ENCODE measurements at places on chromosomes 2 and 18. TPM values are rescaled to one million over a fixed set of nuclear protein-coding genes. Genes with fewer than 3 reads are reported as not detected.
A peak's percentile ranks its signal among the peaks of the same experiment; 100 is the strongest.

The SCN2A gene
- total RNA-seq = 18.5 TPM

The STARD6 gene
- total RNA-seq = not detected

The CLEC4F gene
- total RNA-seq = not detected

The C1D gene
- total RNA-seq = 43.0 TPM

The OTOS gene
- not detected for total RNA-seq

The MC2R gene
- total RNA-seq = not detected

The GKN1 gene
- total RNA-seq = not detected

The CENPA gene
- not detected for total RNA-seq

The ICOS gene
- not detected for total RNA-seq

DNA sequence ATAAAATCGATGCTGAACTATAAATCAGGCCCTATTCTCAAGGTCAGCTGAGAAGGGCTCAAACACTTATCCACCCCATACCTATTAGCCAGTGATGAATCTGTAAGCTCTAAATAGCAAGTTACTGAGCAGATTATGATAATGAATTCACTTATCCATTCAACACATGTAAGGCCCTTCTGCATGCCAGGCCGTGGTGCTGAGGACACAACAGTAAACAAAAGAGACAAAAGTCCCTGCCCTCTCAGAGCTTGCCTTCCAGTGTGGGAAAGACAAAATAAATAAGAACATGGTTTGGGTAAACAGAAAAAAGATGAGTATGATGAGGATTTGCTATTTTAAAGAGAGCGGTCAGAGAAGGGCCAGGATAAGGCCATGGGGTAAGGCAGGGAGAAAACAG lies 11.7 kb downstream of the TTC32 start:
- no peak for DNase-seq

GRCh38 chr2:173117678-173118077 lies 42.0 kb downstream of the MAP3K20 start:
- DNase-seq = no peak

DNA sequence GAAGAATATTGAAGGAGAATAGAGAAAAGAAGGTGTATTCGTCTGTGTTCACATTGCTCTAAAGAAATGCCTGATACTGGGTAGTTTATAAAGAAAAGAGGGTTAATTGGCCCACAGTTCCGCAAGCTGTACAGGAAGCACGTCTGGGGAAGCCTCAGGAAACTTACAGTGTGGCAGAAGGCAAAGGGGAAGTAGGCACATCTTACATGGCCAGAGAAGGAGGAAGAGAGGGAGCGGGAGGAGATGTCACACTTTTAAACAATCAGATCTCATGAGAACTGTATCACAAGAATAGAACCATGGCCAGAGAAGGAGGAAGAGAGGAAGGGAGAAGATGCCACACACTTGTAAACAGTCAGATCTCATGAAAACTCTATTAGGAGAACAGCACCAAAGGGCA lies 159.6 kb upstream of the TPO start:
- DNase-seq = no peak

- peak; percentile 62 for DNase-seq
These were observed 384.5 kb downstream of the MTX2 start for GRCh38 chr2:176653479-176654443.

GRCh38 chr18:27428716-27429475 lies 243.8 kb upstream of the CHST9 start:
- no peak for DNase-seq

DNA sequence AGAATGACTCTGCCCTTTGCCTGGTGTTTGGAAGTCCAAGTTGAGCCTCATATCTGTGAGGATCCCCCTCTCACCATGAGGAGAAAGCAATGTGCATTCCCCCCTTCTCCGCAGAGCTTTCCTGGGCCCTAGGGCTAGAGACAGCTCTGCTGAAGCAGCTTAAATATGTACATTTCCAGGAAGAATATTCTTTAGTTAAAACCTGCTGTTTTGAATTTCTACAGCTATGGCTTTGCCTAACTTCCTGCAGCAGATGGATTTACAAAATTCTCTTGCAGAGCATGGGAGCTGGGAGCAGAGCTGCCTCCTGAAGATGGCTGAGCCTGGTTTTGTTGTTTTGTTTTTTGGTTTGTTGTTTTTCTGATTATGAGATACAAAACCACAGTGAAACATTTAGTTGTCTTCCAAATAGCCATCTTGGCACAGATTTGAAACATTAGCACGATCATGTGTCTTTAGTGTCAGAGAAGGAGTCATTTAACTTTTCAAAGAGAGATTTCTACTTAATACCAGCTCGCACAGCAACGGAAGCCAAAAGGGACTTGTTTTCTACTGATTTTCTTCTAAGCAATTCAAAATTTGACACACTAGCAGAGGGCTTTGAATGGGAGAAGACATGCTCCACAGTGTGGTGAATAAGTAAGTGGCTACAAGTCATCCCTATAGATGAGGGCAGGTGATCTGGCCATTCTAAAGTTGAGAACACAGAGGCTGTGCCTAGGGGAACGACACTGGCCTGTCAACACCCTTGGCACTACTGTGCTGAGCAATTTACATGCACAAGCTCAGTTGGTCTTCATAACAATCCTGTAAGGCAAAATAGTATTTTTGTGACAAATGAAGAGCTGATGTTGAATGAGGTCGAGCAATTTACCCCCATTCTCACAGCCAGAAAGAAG lies 222.6 kb downstream of the MREG start:
- DNase-seq = no peak

DNA sequence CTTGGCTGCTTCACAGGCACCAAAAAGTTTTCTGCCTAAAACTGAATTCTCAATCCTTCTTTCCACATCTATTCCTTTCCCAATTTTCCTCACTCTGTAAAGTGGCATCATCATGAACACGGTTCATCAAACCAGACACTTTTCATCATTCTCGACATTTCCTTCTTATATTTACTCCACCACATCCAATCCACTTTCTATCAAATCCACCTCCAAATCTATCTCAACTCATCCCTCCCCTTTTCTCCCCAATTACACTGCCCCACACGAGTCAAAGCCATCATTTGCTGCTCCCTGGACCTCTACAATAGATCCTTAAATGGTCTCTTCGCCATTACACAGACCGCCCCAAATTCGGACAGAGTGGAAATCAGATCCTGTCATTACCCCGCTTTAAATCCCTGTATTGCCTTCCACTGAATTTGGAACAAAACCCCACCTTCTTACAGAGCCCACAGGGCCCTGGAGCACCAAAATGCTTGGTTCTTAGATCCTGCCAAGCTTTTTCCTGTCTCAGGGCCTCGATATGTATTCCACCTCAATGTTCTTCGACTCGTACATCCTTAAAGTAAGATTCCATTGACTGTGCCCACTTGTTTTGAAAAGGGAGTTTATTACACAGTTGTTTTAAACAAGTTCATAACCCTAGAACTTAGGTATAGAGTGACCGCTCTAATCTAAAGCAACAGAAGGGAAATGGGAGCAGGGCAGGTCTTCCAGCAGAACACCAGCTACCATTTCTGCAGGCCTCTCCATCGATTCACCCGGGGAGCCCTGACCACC lies 856 bp downstream of the ACAA2 start:
- peak; percentile 43 for DNase-seq

DNA sequence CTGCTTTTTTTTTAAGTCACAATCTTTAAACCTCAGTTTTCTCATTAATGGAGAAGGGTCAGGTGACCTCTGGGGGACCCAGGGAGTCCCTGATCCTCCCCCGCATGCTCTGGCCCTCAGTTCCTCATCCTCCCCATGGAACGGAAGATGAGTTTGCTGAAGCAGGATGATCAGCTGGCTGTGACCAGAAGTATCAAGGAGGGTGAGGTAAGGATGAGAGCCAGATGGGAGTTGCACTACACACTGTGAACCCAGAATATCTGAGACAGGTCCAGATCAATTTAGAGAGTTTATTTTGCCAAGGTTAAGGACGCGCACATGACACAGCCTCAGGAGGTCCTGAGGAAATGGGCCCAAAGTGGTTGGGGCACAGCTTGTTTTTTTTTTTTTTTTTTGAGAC lies 3.8 kb downstream of the CATIP start:
- DNase-seq = no peak

DNA sequence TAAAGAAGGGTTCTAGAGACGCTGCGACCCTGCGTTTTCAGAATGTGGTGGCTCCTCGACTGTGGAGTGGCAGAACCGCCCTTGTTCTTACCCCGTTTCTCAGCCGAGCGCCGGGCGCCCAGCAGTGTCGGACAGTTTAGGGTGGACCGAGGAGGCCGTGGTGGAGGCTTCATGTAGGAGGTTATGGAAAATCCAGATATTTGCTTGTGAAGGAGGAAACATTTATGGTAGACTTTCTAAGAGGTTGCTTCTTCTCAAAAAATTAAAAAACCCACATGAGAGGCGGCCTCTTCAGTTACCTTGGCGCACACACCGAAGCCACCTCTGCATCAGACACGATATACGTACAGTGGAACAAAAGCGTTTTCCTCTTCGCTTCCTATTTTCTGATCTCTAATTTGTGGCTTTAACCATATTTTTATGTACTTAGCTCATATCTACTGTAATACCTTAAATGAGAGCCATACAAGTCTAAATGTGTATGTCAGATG lies 120.8 kb downstream of the NFATC1 start:
- DNase-seq = no peak

DNA sequence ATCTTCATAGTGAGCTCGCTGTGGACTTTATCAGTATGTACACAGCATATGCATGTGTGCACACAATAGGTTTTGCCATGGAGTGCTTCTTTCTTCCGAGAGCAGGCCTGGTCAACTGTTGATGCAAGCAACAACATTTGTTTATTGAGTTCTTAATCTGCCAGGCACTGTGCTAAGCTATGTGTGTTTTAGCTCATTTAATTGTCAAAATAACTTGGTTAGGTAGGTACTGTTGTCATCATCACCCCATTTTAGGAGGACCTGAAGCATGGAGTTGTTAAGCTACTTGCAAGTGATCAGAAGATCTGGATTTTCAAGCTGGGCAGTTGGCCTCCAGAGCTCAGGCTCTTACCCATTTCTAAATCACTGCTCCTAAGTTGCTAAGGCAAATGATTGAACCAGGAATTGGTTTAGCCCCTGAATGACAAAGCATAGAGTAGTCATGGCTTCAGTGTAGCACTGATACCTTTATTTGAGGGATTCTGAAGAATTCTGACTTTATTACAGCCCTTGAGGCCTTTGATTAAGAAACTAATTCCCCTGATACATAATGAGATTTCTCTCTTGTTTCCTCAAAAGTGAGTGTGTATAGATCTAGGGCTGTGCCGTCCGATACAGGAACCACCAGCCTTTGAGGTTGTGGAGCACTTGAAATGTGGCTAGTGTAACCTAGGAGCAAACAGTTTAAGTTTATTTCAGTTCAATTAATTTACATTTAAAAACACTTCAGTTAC lies 132.9 kb downstream of the FMNL2 start:
- DNase-seq = no peak

GRCh38 chr2:157572725-157573124 lies 55.9 kb downstream of the ACVR1C start:
- DNase-seq = no peak

DNA sequence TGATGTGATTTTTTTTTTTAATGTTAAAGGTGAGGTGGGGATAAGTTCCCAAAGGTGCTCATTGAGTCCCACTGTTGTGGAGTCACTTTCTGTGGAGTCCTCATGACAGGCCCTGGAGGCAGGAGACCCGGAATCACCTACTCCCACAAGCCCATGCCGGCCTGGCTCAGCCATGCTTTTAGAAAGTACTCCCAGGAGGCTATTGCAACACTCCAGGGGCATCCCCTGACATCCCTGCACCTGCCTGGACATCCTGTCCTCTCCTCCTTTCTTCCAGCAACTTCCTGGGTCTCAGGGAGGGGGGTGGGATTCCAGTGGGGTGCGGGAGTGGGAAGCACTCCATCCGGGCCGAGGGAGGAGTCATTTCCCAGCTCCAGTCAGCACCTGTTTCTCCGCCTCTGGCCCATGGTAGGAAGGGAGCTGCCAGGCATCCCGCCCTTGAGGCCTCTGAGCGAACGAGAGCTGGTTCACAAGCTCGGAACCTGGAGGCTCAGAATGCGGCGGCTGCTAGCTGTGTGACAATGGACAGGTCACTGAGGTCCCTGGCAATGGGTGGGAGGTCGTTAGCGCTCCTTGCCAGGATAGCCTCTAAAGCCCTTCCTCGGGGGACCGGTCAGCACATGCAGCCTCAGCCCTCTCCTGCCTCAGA lies 163.9 kb upstream of the ID2 start:
- DNase-seq = no peak

GRCh38 chr2:120653046-120653445 lies 82.6 kb upstream of the GLI2 start:
- no peak for DNase-seq

GRCh38 chr18:11310476-11311086 lies 161.2 kb upstream of the PIEZO2 start:
- peak; percentile 58 for DNase-seq

DNA sequence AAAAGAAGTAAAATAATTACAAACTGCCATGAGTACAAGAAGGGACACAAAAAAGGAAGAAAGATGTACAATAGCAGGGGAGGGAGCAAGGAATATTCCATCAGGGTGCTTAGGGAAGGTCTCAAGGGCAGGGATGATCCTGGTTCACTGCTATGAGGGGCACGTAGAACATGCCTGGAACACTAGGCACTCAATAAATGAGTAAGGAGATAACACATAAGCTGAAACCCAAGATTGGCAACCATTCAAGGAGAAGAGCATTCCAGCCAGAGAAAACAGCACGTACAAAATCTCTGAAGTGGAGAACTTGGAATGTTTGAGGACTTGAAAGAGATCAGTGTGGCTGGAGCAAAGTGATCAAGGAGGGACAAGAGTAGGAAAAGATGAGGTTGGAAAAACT lies 103.2 kb downstream of the FAM161A start:
- DNase-seq = peak; percentile 76

GRCh38 chr18:3610813-3611212 lies 160.8 kb downstream of the TGIF1 start:
- no peak for DNase-seq

DNA sequence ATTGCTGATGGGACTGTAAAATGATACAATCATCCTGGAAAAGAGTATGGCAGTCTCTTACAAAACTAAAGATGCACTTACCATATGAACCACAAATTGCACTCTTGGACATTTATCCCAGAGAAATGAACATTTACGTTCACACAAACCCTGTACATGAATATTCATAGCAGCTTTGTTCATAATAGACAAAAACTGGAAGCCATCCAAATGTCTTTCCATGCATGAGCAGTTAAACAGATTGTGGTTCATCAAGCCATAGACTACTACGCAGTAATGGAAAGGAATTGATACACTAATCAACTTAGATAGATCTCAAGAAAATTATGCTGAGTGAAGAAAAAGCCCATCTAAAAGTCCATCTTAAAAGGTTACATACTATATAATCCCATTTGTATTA lies 156.1 kb upstream of the SLC39A10 start:
- no peak for DNase-seq

GRCh38 chr2:96916646-96917543 lies 47.0 kb upstream of the SEMA4C start:
- DNase-seq = no peak

DNA sequence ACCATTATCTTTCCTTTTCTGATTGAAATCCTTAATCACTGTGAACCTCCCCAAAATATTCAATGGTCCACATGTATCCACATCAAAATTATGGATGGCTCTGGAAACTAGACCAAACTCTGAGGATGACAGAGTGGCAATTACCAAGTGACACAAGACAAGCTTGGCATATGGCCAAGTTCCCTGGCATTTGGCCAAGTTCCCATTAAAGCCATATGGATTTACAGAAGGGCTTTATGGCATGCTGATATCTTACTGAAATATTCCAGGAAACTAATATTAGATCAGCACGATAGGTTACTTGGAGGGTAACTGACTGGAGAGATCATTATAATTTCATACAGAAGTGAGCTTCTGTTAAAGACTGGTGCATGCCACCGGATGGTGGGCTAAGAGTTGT lies 21.9 kb upstream of the CERS6 start:
- peak; percentile 18 for DNase-seq

Data from fibroblast of the aortic adventitia (primary cell).